ENCODE measurements at places on chromosomes 3 and 15.
A peak's percentile ranks its signal among the peaks of the same experiment; 100 is the strongest.

- DNase-seq: no peak
These were observed 183.8 kb downstream of the THRB start for GRCh38 chr3:24310887-24311286.

GRCh38 chr15:65106011-65106590, 8.9 kb downstream of the UBAP1L start:
- no peak for DNase-seq

- no peak for DNase-seq
These were observed 32.9 kb downstream of the WNT7A start for GRCh38 chr3:13846716-13847570.

- no peak for DNase-seq
These were observed 136.8 kb downstream of the SNRPN start for GRCh38 chr15:25091421-25092158.

GRCh38 chr3:53718462-53718861, 127.8 kb downstream of the CHDH start:
- no peak for DNase-seq

- peak; percentile 93 for DNase-seq
These were observed 78.2 kb downstream of the CCNL1 start for GRCh38 chr3:157081626-157082210.

DNA sequence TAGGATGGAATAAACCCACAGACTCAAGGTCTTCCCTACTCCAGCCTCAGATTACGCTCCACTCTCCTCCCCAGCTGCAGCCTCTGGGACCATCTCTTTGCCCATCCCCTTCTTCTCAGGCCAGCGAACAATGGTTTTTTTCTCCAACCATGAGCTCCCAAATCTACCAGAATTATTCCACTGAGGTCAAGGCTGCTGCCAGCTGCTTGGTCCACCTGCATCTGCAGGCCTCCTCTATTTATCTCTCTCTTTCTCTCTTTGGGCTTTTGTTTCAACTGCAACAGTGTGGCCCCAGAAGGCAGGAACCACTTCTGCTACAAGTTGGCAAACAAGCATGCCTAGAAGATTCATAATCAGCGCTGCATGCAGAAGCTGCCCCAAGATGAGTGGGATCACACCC, 19.1 kb downstream of the CHRM5 start:
- DNase-seq: no peak

DNA sequence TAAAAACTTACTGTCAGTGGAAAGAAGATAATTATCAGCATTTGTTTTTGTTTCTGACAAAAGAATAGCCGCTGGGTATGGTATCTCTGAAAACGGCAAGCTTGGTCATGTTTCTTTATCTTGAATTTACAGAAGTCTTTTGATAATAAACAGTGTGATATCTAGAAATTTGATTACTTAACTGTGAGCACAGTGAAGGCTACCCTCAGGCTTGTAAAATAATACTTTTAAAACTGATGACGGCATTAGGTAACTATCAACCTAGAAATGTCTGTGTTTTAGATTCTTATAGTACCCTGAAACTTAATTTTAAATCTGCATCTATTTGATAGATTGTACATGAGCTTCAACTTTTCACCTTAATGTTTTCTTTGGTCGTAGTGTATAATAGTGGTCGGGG, 43.4 kb downstream of the NSUN3 start:
- no peak for DNase-seq
